ENCODE measurements at places on chromosomes 11 and 22. TPM values are rescaled to one million over a fixed set of nuclear protein-coding genes. Genes with fewer than 3 reads are reported as not detected.

TMPRSS4 gene
- not detected for total RNA-seq

OR5B3 gene
- total RNA-seq, result not detected

ACR gene
- total RNA-seq, result 0.38 TPM

ARHGAP8 gene
- 0.66 TPM for total RNA-seq

OR52E5 gene
- not detected for total RNA-seq

CARD10 gene
- 10.7 TPM for total RNA-seq

PIWIL4 gene
- total RNA-seq, result 3.5 TPM

C11orf91 gene
- total RNA-seq, result not detected

OAF gene
- total RNA-seq, result 21.6 TPM

HEPACAM gene
- total RNA-seq, result 0.26 TPM

SLC22A12 gene
- not detected for total RNA-seq

SLC22A25 gene
- total RNA-seq, result not detected

FAT3 gene
- 1.5 TPM for total RNA-seq

FGF19 gene
- not detected for total RNA-seq

LGALS12 gene
- 3.8 TPM for total RNA-seq

PRAME gene
- total RNA-seq, result not detected

RAB36 gene
- total RNA-seq, result 1.1 TPM

HTR3B gene
- total RNA-seq, result not detected

APOL5 gene
- total RNA-seq, result not detected

NAALADL1 gene
- total RNA-seq, result 9.8 TPM

OR5T3 gene
- total RNA-seq, result not detected

GRM5 gene
- not detected for total RNA-seq

OR5AN1 gene
- not detected for total RNA-seq

DNAJB7 gene
- total RNA-seq, result not detected

USH1C gene
- 0.20 TPM for total RNA-seq

CASP12 gene
- not detected for total RNA-seq

SAA4 gene
- not detected for total RNA-seq

RASGRP2 gene
- 25.5 TPM for total RNA-seq

SAMM50 gene
- total RNA-seq, result 65.3 TPM

HOATZ gene
- not detected for total RNA-seq

GPHA2 gene
- total RNA-seq, result not detected

Measured in right cardiac atrium (tissue), 5 donors.